ENCODE measurements at places on chromosomes 11 and 22. TPM values are rescaled to one million over a fixed set of nuclear protein-coding genes. Genes with fewer than 3 reads are reported as not detected.

Gene DEFB131B
- total RNA-seq, result not detected

Gene OR5P2
- not detected for total RNA-seq

Gene DDI1
- total RNA-seq, result not detected

Gene SLC17A6
- 1.6 TPM for total RNA-seq

Gene OR8G1
- total RNA-seq, result not detected

Gene CALCA
- 0.61 TPM for total RNA-seq

Gene MYOD1
- total RNA-seq, result not detected

Gene UPK3A
- total RNA-seq, result not detected

Gene B3GAT3
- 34.5 TPM for total RNA-seq

Gene FGF19
- total RNA-seq, result 14.8 TPM

Gene ANO1
- 5.0 TPM for total RNA-seq

DNA sequence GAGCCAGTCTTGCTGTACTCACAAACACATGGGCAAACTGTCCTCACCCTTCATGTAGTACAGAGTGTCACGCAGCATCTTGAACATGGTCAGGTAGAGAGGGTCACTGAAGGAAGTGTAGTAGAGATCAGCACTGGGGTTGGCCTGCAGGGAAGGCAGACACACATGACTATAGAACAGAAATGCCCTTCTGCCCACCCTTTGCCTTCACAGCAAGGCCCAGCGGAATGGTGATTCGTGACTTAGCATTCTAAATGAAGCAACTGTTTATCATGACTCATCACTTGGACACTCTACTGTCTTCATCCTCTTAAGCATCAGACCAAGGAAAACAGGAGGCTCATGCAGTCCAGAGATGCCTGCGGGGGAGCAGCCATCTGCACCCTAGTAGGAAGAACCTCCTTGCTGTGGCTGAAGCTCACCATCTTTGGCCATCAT, 33.4 kb downstream of the SERPIND1 start:
- no peak for DNase-seq

DNA sequence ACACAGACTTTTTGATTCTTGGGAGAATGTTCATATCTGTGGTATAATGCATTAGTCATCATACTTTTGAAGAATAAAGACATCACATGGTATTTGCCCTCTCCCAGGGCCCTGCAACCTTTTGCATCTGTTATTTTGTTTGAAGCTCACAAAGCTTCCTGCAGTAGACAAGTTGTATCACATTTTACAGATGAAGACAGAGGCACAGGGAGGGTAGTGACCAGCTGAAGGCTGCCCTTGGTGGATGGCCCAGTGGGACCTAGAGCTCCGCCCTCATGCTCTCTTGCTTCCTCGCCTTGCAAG, 66.4 kb downstream of the UBASH3B start:
- DNase-seq, result no peak

DNA sequence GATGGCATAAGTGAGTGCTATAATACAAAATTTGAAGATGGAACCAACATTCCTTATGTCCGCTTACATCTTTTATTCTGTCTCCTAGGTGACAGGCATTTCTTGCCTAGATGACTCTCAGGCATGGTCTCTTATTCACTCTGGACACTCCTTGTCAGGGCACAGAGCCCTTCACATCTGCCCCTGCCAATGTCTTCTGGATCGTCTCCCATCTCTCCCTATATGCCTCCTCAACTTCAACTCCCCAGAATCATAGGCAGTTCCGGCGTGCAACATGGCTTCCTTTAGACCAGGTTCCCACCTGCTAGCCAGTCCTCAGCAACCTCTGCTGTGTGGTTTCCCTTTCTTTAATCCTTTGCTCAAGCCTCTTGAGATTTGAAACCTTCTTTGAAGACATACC, 300.9 kb downstream of the TENM4 start:
- DNase-seq, result no peak

GRCh38 chr11:66592457-66593302, at the start of the genes CCDC87 and CCS:
TSS of gene CCDC87 (minus strand) at chr11:66593063. CDS start at chr11:66593015, 48 bp downstream.
TSS of gene CCS (plus strand) at chr11:66593185. CDS start at chr11:66593262, 77 bp downstream.
- DNase-seq, result peak; percentile 85

DNA sequence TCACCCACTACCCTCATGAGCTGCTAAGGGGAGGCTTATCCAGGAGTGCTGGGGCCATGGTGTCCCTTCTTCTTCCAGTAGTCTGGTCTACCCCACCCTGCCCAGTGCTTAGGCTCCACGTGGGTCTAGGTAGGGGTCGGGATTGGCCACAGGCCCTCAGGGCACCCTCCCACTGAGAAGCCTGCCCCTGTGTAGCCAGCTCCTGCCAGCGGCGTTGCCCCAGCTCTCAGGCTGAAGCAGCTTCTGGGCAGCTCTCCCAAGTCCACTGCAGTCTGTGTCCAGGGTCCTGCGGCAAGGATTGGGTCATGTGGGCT, 24.0 kb upstream of the RIC3 start:
- DNase-seq, result no peak

- DNase-seq, result no peak
These were observed 5.9 kb downstream of the INCENP start for GRCh38 chr11:62129590-62130282.

- no peak for DNase-seq
These were observed 120.5 kb downstream of the CACNA1I start for GRCh38 chr22:39690881-39691605.

DNA sequence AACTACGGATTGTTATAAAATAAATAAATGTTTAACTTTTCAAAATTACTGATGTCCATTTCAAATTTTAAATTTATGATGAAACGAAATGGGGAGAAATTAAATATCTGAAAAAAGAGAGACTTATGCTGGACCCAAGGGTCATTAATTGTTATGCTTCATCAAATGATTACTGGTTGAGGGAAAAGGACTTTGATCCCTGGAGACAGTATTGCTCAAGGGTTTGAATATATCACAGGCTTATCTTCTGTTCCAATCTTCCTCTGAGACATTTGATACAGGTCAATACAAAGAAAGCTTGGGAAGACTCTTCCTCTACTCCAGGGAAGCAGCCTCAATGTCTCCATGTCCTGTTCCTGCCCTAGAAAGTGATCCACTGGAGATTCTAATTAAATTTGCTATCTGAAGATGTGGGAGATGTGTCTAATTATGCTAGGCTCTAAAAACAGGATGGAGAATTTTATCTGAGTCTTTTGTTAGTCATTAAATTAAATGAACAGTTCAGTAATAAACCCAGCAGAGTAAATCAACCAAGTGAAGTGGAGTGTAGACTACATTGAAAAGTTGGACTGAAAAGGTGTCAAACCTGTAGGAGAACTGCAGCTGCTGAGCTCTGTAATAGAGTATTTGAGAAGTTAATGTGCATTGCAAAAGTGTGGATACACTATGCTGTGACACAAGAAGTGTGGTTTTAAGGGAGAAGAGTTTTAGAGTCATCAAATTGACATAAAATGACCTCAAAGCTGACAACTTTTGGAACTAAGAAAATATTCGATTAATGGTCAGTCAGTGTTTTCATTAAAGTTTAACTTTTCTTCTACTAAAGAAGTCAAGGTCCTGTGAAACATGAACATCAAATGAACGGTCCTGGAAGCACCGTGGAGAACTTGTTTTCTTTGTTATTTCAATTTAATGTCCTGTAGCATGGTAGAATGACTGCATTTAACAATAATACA, 623.7 kb upstream of the CCDC90B start:
- no peak for DNase-seq

GRCh38 chr22:19974268-19974861, 32.7 kb upstream of the TXNRD2 start:
- DNase-seq, result peak; percentile 86

- no peak for DNase-seq
These were observed 407.3 kb downstream of the NXPE2 start for GRCh38 chr11:115085461-115086210.

- DNase-seq, result no peak
These were observed 41.0 kb upstream of the MS4A8 start for GRCh38 chr11:60658409-60658808.

DNA sequence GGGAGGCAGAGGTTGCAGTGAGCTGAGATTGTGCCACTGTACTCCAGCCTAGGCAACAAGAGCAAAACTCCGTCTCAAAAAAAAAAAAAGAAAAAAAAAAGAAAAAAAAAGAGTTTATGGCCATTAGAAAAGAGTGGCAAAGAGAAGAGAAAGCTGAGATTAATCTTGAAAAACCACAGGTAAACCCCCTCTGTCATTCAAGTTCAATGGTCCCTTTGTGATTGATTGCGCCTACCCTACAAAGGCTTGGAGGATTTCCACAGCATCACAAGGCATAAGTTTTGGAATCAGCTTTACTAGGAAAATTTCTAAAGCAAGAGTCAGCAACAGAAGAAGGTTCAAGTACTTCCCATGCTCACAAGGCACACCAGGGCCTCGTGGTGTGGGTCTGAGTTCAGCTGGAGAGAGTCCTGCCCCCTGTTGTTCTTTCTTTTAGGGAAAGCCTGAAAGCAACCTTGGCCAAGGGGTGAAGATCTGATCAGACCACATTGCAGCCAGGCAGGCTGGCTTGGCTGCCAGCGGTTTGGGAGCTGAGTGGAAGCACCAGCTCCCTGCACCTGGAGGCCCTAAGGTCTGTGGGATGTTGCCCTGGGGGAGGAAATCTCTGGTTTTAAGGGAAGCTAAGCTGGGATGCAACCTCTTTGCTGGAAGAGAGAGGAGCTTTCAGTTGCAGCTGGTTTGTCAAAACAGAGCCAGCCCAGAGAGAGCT, 41.8 kb downstream of the SLN start:
- no peak for DNase-seq

- DNase-seq, result no peak
These were observed 2.8 kb downstream of the SSRP1 start for GRCh38 chr11:57332694-57333440.

- no peak for DNase-seq
These were observed 68.2 kb downstream of the FBXO7 start for GRCh38 chr22:32542677-32543357.

DNA sequence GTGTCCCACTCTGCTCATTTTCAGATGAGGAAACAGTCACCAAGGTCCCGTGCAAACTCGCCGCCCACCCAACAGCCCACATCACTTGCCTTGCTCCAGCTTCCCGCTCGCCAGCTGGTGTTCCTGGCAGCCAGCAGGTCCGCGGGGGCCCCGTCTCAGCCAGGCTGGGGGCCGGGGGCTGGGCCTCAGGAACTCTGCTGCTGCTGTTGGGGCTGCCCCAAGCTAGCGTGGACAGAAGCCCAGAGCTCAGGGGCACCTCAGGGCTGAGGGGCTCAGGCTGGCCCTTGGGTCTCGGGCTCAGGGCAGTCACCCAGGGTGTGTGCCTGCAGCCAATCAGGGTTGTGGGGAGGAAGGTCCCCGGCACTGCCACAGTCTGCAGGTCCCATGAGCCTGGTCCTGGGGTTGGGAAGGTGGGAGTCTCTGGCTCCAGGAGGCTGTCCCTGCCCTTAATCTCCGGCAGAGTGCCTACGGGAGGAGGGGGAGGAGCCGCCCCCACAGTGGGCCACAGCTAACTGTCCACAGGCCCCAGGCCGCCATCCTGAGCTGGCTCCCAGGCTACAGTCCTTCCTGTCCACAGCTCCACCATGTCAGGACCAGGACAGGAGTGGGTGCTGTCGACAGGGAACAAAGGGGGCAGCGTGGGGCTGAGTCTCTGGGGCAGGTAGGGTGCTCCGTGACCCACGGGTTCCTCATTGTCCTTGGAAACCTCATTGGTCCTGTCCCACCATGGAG, 65.2 kb downstream of the ARFGAP3 start:
- no peak for DNase-seq

DNA sequence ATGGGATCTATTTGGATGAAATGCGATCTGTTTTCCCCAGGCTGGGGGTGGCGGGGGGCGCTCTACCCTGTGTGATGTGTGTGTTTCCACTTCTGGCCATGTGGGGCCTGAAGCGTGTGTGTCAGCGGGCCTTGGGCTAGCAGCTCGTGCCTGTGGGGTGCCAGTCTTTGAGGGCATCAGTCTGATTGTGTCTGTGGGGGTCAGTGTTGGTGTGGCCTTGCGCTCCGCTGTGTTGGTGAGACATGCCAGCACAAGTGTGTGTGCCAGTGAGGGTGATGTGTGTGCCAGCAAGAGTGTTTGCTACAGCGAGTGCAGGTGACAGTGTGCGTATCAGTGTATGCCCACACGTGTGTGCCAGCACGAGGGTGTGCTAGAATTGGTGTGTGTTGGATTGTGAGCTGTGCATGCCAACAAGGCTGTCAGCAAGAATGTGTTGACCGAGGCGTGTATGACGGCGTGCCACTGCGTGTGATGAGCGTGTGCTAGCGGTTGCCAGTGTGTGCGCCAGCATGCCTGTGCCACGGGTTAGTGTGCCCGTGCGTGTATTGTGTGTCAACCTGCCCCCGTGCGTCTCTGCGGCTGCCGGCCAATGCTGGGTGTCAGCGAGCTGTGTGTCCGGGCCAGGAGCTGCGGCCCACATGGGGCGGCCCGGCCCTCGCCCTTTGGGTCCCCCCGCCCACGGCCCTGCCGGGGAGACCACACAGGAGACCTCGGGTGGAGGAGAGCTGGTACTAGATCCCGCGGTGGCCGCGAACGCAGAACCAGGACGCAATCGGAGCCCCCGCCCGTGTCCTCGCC, 519 bp downstream of the ARRB1 start:
- DNase-seq, result peak; percentile 63

- DNase-seq, result no peak
These were observed 17.6 kb downstream of the CALCA start for GRCh38 chr11:14954581-14954980.

DNA sequence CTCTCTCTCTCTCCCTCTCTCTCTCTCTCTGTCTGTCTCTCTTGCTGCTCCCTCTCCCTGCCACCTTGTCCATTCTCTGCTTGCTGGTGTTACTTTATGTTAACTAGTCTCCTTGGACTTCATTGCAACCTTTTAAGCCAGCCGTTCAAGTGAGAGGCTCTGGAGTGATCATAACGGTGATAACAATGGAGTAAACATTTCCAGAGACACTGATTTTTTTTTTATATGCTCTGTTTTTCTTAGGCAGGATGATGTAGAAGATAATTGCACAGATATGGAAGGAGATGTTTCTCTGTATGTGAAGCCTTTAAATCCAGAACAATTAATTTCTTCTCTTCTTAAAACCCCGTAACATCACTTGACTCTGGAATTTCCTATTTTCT, 287.7 kb downstream of the TMEM135 start:
- DNase-seq, result no peak

DNA sequence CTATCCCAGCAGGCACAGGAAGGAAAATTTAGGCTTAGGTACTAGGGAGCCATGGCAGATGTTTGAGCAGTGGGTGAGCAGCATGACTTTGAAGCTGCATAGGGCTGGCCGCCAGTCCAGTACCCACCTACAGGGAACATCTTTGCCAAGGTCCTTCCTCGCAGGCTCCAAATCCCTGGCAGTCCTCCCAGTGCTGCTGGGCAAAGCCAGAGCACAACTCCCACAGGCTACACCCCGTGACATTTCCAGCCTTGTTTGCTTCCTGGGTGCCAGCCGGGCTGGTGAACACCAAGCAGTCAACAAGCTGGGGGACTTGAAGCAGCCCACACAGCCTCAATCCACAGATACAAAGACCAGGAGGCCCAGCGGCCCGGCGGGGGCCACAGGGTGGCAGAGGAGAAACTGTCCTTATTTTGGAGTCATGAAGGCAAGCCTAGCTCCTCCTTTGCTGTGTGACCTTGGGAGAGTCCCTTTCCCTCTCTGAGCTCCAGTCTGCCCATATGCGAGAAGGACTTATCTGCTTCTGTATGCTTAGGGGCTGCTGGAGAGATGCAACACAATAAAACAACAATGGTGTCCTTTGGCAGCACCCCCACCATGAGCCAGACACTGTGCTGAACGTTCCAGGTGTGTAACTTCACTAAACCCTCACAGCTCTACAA, 28.0 kb downstream of the TPST2 start:
- DNase-seq, result no peak
